ENCODE measurements at places on chromosomes 2 and 18.
A peak's percentile ranks its signal among the peaks of the same experiment; 100 is the strongest.

DNA sequence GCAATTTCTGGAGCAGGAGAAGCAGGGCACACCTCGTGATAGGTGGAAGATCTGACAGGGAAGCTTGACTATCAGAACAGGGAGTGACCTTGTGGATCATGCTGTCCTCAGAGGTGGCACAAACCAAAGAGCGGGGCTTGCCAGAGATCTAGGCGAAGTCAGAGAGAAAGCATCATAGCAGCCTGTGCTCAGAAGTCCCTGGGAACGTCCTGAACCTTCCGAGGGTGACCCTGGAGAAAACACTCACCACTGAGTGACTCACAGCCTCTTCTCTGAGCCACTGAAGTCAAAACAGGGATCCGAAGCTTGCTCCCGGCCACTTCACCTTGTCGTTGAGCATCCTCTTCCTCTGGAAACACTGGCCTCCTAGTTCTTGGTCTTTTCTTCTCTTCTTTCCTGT is 56.7 kb downstream of the IL1R2 start:
- DNase-seq, result no peak

DNA sequence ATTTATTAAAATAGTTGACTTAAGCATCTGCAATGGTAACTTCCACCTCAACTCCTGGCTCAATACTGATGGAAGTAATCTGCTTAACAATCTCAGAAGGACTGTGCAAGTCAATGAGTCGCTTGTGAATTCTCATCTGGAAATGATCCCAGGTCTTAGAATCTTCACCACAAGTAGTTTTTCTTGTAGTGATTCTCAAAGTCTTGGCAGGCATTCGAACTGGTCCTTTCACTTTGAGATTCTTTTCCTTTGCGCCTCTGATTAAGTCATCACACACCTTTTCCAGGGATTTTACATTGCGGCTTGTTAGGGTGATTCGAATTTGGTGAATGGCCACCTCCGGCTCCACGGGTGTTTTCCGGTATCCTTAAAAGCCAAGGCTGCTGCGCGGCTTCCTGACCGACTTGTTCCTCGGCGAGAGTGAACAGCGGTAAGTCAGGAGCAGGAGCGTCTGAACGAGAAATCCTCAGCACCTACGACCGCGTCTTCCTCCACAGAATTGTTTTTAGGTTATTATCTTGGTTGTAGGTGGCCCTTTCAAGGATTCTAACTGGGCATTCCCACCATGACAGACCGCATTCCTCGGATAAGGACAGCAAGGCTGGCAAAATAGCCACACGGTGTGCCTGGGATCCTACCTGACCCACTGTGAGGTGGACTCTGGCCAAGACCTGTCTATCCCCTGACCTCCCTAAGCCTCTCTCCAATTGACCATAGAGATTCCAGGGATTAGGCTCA is 23.8 kb upstream of the SLC20A1 start:
- DNase-seq, result no peak

DNA sequence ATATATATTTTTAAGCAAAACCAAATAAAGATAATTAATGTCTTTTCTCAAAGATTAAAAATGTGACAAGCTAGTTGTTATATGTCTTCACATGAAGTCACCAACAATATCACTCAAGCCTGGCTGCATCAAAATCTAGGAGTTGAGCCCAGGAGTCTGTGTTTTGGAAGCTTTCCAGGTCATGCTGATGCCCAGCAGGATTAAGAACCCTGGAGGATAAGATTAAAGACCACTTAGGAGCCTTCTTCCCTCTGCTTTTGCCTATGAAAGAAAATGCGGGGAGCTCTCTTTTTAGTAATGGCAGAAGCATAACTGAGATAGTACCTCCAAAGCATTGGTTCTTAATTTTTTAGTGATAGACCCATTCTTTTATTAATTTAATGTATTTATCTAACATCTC is 157.4 kb downstream of the ASXL3 start:
- DNase-seq, result no peak

DNA sequence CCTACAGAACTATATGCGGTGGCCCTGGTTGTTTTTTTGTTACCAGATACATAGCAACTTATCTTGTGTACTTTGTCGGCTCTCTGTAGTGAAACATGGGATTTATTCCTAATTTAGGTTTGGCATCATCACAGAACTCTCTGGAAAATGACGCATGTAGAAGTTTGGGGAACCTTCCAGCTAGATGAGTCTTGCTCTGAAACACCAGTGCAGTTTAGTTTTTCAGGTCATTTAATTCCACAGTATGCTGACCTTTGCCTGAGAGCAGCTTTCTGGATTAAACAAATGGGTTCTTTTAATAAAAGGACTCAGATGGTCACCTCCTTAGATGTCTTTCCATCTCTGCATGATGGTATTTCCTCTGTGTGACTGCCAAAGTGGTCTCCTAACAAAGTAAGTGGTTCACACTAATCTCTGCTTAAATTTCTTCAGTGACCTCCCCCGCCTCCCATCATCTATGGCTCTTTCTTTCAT is 39.9 kb downstream of the MYO3B start:
- no peak for DNase-seq

DNA sequence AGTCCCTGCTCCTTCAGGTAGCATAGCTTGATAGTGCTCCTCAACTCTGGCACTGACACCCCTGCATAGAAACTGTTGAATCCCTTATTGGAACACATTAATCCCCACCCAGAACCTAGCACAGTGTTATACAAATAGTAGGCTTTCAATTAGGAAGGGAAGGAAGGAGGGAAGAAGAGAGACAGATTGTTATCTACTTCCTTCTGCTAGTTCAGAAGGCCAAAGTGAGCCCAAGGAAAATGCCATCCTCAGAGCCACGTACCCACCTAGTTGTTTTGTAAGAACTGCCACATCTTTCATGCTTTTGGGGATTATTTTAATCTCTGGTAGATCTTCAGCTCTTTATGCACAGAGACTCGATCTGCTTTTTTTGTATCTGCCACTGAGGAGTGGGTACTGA is 75.1 kb downstream of the CLHC1 start:
- DNase-seq, result no peak

DNA sequence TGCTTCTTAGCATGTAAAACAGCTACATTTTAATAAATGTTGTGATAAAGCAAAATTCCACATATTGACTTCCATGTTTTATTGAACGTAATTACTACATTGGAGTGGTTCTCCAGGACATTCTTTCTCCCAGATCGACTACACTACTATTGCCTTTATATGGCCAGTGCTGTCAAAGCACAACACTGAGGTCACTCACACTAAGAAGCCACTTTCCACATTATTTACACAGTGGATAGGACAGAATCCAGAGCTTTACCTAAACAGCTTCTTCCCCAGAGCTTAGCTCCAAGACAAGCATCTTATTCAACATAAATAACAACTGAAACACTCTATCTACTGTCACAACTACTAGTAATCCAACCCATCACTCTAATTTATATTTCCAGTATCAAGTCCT is 73.9 kb upstream of the WDR75 start:
- DNase-seq, result no peak

- DNase-seq, result no peak
Observed at GRCh38 chr2:151922845-151923666, 94.8 kb upstream of the ARL5A start.

- no peak for DNase-seq
Observed at GRCh38 chr2:69149631-69150215, 136.7 kb downstream of the ANTXR1 start.

- DNase-seq, result no peak
Observed at GRCh38 chr2:234533626-234534025, 36.7 kb upstream of the ARL4C start.

GRCh38 chr2:28277466-28277865 is 115.2 kb upstream of the FOSL2 start:
- DNase-seq, result no peak

DNA sequence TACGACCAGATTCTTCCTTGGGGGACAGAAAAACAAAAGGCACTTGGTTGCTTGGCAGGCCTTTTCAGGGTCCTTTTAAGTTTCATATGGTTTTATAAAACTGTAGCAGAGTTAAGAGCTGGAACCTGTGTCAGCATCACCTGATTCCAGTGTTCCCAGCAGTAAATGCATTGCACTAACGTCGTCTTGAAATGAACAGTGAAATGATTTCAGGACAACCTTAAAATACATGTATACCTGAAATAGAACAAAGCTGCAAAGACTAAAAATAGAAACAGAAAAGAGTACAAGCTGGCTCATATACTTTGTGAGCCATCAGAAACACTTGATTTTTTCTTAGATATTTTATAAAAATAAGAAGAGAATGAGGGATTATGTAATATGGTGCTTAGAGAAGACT is 51.9 kb downstream of the ACSL3 start:
- no peak for DNase-seq

- DNase-seq, result no peak
Observed at GRCh38 chr2:99626158-99626557, 136.3 kb upstream of the REV1 start.

GRCh38 chr2:51218047-51218446 is 186.1 kb upstream of the NRXN1 start:
- no peak for DNase-seq

GRCh38 chr2:151409601-151410484 is at the start of gene RIF1:
TSS of gene RIF1 (plus strand) at chr2:151409902. CDS start at chr2:151410424, 522 bp downstream.
- peak; percentile 84 for DNase-seq

GRCh38 chr2:118103951-118104940 is 16.0 kb downstream of the INSIG2 start:
- no peak for DNase-seq

DNA sequence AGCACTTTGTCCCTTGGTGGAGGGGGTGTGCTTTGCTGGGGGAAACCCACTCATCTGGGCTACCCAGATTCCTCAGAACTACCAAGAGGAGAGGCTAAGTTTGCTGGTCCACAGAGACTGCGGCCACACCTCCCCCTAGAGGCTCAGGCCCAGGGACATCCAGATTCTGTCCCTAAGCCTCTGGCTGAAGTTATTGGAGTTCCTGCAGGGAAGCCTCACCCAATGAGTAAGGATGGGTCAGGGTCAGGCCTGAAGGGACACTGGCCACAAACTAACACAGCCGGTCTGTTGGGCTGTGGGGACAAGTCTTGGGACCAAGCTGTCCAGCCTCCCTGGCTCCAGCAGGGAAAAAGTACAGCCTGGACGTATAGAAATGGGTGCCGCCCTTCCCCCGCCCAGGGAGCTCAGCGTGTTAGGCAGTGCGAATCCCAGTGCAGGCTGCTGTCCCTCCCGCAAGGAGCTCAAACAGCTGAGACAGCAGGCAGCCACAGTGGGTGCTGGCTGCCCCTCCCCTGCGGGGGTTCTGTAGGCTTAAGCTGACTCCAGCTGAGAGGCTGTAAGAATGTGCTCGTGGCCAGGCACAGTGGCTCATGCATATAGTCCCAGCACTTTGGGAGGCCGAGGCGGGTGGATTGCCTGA is 86.9 kb upstream of the ARL5A start:
- DNase-seq, result no peak

DNA sequence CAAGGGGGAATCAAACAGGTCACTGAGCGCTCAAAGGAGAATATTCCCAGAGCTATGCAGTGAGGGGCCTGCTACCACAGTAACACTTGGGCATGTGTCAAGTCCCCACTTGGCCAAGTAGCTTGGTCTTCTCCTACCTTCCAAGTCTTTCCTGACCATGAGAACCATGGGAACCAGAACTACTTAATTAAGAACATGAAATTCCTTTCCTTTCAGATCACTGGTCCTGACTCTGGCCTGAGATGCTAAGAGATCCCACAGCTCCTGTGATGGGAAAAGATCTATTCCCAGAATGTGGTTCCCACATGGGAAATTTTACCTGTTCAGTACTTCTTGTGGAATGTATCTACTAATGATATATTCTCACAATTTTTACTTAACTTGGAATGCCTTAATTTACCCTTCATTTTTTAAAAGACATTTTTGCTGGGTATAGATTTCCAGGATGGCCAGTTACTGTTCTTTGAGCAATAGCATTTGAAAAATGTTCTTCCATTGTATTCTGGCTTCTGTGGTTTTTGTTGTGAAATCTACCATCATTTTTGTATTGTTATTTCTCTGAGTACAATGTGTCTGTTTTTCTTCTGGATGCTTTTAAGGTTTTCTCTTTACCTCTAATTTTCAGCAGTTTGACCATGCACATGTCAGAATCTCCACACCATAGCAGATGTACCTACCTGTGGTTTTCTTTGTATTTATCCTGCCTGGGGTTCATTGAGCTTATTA is 37.9 kb downstream of the KCNIP3 start:
- no peak for DNase-seq

GRCh38 chr2:149747456-149747855 is 159.9 kb upstream of the MMADHC start:
- DNase-seq, result no peak

- DNase-seq, result no peak
Observed at GRCh38 chr18:78813936-78814710, 165.5 kb upstream of the SALL3 start.
